ENCODE measurements at places on chromosomes 1 and 21. TPM values are rescaled to one million over a fixed set of nuclear protein-coding genes. Genes with fewer than 3 reads are reported as not detected.

The SYDE2 gene
- total RNA-seq, result 10.4 TPM

The KRTAP6-2 gene
- not detected for total RNA-seq

The ZZZ3 gene
- total RNA-seq, result 54.6 TPM

The ANKRD65 gene
- total RNA-seq, result not detected

The LORICRIN gene
- not detected for total RNA-seq

The AMY1A gene
- not detected for total RNA-seq

The C1orf53 gene
- total RNA-seq, result 1.4 TPM

The MAP10 gene
- 5.0 TPM for total RNA-seq

The TMCO4 gene
- total RNA-seq, result 4.3 TPM

The KCNH1 gene
- not detected for total RNA-seq

The CD244 gene
- not detected for total RNA-seq

The HOOK1 gene
- 293 TPM for total RNA-seq

The GUCA2A gene
- total RNA-seq, result not detected

The SCNM1 gene
- total RNA-seq, result 57.5 TPM

The PLD5 gene
- total RNA-seq, result 9.2 TPM

The MARK1 gene
- 5.1 TPM for total RNA-seq

The LAPTM5 gene
- total RNA-seq, result not detected

The DEGS1 gene
- 70.0 TPM for total RNA-seq

The DIPK1A gene
- 10.9 TPM for total RNA-seq

The TIE1 gene
- not detected for total RNA-seq

The DNAJC28 gene
- total RNA-seq, result 2.1 TPM

The GRHL3 gene
- not detected for total RNA-seq

The PIGC gene
- total RNA-seq, result 23.6 TPM

The PPT1 gene
- total RNA-seq, result 65.7 TPM

The SARS1 gene
- 259 TPM for total RNA-seq

The KRTAP24-1 gene
- total RNA-seq, result not detected

The OR14K1 gene
- not detected for total RNA-seq

The INSRR gene
- total RNA-seq, result 0.15 TPM

The PAPPA2 gene
- not detected for total RNA-seq

The SPRR2F gene
- total RNA-seq, result not detected

The IPO9 gene
- 136 TPM for total RNA-seq

The AUNIP gene
- 17.7 TPM for total RNA-seq

The S100A12 gene
- not detected for total RNA-seq

The ANKRD35 gene
- not detected for total RNA-seq

The IGSF8 gene
- total RNA-seq, result 14.0 TPM

The UBE2U gene
- not detected for total RNA-seq

The PEF1 gene
- 56.3 TPM for total RNA-seq

The ASCL5 gene
- 0.22 TPM for total RNA-seq

The CDC7 gene
- 34.0 TPM for total RNA-seq

The KIF14 gene
- 39.7 TPM for total RNA-seq

Data from A673 (cell line).